Stimulated activated CD8-positive, alpha-beta memory T cell treated with anti-CD3 and anti-CD28 coated beads, Interleukin-4, amount 100 ng/mL, for 1 hour (primary cell): ENCODE measurements at places on chromosomes 1 and 21.

GRCh38 chr1:7526196-7526866, 244.8 kb upstream of the VAMP3 start:
- no peak for DNase-seq

DNA sequence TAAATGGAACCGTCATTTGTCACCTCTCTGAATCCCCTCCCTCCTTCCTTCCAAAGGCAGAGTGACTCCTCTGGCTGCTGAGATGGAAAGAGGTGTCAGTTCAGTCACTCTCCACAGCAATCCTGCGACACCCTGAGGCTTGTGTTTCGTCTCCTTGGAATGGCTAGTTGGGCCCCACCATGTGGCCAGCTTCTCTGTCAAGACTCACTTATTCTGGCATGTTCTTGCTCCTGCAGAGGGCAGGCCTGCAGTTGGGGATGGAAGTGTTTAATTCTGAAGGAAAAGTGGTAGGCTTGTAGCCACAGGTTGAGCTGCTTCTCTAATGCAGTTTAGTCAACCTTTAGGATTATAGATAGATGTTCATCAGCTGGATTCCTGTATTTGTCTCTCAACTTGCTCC, 149.6 kb downstream of the LMO4 start:
- no peak for DNase-seq

DNA sequence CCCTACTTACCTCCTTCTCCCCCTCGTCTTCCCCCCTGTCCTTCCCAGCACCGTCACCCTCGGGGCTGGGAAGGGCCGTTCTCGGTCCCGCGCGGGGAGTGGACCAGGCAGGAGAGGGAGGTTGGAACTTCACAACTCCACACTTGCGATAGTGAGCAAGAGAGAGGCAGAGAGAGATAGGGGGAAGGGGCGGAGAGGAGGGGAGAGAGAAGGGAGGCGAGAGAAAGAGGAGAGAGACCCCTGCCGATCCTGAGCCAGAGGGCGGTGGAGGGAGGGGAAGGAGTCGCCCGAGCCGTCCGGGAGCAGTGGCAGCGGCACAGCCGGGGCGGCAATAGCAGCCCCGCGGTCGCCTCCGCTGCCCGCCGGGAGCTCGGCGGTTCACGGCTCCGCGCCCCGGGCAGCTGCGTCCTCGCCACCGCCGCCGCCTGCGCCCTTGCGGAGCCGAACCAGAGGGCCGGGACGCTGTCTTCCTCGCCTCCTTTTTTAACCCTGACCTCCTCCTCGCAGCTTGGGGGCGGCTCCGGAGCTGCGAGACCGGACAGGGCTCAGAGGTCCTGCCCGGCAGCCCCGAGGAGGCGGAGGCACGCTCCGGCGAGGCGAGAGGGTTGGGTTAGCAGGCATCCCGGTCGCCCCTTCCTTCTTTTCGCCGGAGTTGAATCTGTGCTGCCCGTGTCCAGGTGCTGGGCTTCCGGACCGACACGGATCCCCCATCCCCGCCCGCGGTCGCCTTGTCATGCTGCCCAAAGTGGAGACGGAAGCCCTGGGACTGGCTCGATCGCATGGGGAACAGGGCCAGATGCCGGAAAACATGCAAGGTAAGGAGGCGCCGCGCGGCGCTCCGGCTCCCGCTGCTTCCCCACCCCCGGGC, 11.7 kb downstream of the NR5A2 start:
- no peak for DNase-seq

DNA sequence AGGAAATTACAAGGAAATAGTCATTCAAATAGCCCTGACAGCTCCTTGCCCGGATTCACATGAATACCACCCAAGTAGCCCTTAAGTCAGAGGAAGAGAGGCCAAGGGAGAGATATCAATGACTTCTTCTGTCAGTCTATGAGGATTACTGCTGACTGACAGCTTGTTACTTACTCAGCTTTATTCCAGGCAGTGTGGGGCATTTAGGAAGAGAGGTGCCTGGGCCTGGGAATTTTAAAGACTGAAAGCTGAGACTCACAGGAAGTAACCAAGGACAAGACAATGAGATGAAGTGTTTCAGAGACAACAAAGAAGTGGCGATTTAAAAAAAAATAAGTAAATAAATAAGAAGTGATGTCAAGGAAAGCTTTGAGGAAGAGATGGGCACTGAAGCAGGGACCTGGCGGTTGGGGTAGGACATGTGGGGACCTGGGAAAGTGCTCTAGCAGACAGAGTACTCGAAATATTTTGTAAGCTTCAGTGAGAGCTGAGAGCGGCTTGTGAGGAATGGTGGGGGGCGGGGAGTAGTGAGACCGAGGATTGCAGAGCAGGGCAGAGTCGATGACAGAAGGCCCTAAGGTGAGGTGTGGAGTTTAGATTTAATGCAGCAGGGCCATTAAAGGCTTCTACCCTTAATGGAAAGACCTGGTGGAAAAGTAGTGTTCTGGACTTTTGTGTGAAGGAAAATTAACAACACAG, 58.9 kb downstream of the ST3GAL3 start:
- DNase-seq, result no peak

DNA sequence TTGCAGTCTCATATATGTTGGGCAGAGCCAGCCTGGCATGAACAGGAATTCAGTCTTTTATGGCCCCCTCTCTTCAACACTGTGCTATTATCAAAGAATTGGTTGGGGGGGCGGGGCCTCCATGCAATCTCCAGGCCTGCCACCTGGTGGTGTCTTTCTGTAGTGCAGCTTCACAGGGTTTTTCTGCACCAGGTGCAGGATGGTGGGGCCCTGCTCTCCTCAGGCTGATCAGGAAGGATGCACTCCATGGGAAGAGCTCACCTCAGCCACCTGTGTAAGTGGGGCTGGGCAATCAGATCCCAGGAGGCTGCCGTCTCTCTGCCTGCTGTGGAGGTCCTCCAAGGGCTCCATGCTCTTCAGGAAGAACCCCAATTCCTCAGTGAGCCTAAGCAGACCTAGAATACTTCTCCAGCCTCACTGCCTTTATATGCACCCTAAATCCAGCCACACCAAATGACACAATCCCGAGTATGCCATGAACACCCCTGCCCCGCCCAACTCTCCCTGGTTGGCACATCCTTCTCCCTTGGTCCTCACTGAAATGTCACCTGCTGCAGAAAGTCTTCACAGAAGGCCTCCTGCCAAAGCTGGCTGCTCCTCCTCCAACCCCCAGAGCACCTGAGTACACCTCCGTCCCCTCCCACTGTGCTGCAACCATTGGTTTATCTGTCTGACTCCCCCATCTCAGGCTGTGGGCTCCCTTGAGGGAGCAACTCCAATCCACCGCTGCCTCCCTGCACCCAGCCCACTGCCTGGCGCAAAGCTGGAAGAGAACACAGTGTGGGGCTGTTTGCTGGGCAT, 16.5 kb downstream of the STK40 start:
- DNase-seq, result peak; percentile 80

DNA sequence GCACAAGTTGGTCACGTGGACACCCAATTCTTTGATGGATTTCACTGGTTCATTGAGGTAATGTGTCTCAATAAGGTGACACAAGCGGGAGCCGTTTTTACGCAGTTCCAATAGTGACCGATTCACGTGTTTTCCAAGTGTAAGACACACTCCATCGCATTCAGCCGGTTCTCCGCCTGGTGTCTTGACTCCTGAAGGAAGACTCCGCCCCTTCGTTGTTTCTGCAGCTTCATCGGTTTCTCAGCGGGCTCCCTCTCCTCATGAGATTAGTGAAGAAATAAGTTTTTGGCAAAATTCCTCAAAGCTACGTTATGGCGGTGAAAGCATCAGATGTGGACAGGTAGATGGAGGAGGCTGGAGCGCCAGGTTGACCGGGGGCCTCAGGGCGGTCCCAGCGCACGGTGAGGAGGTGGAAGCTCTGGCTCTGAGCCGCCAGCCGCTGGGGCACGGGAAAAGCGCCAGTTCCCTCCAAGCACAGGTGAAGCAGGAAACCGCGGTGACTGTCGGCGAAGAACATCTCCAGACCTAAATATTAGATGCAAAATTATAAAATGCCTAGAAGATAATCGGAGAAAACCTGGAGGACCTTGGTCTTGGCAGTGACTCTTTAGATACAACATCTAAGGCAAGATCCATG, 21.0 kb downstream of the CD2 start:
- DNase-seq, result no peak

- peak; percentile 43 for DNase-seq
These were observed 63.3 kb downstream of the POFUT2 start for GRCh38 chr21:45224189-45224938.

DNA sequence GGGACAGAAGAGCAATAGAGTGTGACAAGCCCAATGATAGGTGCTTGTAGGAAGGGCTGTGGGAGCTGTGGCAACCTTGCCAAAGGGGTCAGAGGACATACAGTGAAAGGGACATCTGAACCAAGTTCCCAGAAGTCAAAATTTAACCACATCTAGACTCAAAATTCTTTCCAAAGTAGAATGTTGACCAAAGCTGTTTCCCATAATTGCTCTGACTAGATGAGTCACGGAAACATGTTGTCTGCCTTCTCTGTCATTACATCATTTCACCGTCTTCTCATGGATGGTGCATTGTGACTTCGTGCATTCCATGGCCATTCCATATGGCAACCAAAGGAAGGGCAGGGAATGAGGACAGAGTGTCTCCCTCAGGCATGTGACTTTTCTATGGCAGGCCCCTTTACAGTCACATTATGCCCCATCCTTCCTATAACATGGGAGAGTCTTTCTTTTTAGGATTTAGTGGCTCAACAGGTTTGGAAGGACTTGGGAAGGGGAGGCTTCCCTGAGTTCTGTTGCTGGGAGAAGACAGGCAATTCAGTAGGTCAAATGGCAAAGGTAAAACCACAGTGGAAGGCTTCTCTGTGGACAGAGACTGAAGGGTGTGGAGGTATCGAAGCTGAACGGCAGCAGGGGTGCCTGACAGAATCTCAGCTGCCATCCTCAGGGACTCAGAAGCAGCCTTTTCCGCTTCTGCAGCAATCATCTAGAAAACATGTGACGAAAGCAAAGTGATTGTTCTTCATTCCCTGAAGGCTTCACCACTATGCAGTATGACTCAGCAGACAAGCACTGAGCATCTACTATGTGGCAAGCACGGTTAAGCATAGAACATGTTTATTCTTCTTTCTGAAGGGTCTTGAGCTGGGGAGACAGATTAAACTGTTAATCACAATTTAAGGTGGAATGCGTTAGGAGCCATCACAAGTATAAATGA, 24.7 kb downstream of the NPHS2 start:
- no peak for DNase-seq

DNA sequence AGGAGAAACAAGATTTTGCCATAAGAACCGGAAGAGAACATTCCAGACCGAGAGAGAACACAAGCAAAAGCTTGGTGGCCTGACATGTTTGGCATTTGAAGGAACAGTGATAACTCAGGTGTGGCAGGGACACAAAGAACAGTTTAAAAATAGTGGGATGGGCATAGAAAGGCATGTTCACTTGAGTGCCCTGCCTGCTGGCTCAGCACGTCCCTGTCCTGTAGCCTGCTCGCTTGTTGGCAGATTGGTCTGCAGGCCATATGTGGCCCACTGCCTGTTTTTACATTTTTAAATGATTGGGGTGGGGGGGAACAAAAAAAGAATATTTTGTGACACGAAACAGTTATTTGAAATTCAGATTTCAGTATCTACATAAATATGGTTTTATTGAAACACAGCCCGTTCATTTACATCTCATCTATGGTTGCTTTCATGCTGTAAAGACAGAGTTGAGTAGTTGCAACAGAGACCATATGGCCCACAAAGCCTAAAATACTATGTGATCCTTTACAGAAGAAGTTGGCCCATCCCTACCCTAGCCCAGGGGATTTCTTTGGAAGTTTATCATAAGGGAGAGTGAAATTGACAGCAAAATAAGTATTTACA, 100.7 kb downstream of the RGL1 start:
- DNase-seq, result no peak

- DNase-seq, result no peak
These were observed 63.2 kb upstream of the GNG4 start for GRCh38 chr1:235712812-235713211.

DNA sequence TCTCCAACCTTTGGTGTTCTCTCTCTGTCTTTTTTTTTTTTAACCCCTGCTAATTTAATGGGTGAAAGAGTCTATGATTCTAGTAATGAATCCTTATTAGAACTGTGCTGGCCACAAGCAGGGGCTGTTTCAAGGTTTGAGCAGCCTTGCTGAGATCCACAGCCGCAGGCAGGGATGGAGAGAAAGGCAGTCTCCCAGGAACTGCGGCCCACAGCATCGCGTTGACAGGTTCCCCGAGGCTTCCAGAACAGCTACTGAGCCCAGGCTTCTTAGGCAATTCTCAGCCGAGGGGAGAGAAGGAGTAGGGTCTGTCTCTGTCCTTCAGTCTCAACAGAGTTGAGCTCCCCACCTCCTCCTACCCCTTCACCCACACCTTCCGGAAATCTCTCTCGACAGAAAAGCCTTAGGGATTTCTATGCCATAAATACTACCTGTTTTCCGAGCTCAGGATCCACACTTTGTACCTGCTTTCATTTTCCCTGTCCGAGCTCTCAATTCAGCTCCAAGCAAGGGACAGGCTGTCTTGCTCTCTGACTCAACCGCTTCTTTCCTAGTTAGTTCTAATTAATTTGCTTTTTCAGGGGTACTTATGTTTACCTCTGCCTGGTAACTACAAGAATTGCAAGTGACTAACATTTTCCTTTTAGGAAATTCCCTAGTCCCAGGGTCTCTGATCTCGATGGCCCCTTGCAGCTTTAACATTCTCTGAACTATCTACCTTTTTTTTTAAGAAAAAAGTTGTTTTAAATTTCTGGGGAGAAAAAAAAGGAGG, 6.7 kb upstream of the CASZ1 start:
- DNase-seq, result no peak

DNA sequence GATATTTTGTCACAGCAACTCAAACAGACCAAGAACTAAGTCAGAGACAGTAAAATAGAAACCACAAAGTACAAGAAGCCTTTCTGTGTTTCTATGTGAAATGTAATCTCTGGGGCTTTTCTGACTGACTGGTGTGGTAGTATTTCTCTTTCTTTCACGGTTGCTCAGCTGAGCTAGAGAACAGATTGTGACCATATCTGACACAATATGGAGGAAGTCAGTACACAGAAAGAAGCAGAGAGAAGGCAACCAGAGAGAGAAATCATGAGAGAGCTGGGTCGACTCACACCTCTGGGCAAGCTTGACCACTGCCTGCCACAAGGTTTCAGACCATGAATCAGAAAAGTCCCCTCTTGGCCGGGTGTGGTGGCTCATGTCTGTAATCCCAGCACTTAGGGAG, 208.9 kb upstream of the GREM2 start:
- DNase-seq, result no peak

- DNase-seq, result no peak
These were observed 12.9 kb downstream of the KIAA1614 start for GRCh38 chr1:180925471-180926051.

DNA sequence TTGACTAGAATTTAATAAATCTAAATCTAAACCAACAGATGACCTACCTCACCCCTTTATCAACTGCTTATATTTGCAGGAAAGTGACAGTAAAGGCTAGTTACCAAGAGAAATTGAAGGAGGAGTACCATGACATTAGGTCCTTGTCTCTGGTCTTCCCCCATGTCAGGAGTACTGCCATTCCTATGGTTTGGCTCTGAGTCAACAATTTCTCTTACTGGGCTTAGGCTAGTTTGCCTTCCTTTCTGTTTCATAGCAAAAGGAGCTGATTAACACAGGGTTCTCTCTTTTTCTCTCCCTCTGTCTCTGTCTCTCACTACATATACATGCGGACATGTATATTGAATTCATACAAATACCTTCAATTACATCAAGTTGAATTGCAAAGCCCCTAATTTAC, 579.9 kb downstream of the DPYD start:
- no peak for DNase-seq

GRCh38 chr1:66492424-66492823, 41.5 kb upstream of the SGIP1 start:
- no peak for DNase-seq
